ENCODE measurements at places on chromosomes 11 and 22.

GRCh38 chr11:58647866-58648265 is 25.4 kb downstream of the CNTF start:
- DNase-seq = no peak

DNA sequence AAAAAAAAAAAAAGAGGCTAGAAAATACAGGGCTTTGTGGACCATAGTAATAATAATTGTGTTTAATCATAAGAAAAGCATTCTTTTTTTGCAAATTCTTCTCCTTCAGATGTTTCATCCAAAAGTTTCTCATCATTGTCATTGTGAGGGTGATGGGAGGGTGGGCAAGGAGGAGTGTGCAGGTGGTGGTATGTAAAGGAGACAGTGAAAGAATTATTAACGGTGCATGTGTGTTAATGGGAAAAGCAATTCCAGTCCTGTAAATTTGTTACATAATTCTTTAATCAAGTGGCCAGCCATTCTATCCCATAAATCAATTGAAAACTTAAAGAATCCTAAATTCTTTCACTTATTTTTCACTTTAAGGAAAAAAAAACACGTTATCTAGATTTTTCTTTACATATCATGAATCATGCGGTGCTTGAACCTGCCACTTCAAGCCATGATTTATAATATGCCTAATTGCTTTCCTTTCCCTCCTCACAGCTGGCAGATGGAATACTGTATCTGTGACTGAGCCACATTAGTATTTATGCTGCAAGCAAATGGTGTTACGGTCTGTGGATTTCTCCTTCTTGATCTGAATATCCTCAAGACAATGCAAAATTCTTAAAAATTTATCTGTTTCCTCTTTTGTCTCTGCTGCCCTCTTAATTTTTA is 318.5 kb downstream of the JRKL start:
- no peak for DNase-seq

DNA sequence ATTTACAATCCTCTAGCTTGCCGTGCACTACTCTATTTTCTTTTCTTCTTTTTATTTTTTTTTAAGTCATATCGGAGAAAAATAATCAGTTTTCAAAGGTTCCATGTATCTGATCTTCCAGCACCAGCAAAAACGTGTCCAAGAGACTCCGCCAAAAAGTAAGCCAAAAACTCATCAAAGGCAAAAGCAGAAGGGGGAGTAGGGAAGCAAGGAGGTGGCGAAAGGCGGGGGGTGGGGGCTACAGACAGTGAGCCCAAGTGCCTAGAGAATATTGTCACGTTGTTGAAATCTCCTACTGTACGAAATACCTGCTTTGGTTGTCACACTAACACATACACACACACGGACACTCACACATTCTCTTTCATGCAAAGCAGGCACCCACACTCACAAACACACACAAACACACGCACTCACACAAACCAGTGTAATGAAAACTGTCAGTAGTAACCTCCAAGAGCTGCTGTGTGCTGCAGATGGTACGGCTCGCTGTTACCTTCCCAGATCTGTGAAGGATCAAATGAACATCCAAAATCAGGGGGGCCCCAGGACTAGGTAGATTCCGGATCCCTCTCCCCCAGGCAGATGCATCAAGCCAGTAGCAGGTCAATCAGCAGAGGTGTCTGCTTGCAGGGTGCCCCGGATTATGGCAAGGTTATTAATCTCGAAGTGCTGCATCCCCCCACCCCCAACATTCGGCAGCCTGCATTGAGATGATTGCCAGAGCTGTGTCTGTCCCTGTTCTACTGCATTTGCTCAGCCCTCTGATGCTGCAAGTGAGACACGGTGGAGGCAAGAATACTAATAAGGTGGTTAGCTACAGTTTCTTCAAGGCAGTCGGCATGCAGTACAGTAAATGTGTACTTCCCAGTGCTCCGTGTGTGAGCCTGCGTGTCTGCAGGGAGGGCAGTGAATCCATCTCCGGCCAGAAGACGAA is at the start of gene LRRC4C:
LRRC4C (minus strand) TSS at position 188 of the 937 bp plus-strand sequence.
- no peak for DNase-seq

DNA sequence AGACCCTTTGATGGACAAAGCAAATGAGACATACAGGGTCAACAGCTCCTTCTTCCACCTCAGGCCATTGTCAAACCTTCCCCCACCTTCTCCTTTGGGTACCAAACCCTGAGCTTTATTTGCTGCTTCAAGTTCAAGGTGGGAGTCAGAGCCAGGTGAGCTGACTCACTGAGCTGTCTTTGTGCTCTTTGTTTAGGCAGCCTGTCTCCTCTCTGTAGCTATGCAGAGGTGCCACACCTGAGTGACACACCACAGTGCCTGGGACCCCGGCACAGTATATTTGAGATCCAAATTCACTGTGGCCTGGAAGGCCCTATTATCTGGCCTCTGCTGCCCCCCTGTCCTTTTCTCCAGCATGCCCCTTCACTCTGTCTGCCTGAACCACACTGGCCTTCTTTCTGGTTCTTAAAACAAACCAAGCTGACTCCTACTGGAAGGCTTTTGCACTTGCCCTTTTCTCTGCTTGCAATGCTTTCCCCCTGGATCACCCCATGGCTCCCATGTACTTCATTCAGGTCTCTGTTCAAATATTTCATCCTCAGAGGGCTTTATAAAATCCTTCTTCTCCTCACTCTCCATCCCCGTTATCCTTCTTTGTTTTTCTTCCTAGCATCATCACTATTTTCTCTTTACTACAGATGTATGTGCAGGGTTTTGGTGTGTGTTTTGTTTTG is 16.1 kb downstream of the LMO2 start:
- no peak for DNase-seq

DNA sequence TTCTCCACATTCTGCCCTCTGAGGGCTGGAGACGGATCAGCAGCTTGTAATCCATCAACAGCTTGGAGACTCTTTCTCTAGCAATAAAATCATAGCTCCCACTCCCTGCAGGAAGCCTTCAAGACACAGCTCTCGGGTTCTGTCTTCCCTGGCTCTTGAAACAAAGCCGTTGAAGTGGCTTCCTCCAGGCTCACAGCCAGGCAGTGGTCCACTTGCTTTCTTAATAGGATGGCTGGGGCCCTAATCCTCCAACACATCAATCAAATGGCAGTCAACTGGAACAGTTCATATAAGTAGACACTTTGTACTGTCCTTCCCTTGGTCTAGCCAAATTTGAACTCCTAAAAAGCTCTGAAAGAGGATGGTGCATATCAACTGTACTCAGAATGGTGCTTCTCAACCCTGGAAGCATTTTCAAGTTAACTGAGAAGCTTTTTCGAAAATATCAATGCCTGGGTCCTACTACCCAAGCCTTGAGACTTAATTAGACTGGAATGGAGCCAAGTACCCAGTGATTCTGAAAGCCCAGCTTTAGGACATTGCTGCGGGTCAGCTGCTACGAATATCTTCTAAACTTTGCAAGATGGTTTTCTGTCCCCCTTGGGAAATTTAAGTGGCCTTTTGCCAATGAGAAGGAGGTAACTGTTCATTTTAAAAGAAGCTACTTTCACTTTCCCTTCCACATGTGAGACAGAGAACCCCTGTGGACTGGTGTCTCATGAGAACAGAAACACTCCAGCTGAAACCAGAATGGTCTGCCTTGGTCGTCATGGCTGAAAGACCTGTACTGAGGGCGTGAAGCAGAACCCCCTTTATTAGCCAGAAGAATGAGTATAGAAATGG is 74.7 kb downstream of the SC5D start:
- peak; percentile 41 for DNase-seq

DNA sequence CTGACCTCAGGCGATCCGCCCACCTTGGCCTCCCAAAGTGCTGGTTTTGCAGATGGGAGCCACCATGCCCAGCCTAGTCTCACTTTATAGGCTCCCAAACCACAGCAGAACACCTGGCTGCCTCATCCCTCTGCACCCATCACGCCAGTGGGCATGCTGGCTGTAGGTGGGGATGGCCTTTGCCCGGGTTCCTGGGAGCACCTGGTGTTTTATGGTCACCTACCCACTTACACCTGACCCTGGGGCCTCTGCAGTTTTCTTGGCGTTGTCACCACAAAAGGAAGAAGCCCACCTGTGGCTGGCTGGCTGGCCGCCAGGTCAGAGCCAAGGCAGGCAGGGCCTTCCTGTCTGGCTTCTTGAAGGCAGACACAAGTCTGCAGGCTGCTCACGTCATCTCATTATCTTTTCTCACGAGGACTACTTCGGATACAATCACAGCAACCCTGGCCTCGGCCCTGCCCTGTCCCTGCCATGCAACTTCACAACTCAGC is 8.2 kb downstream of the RRP7A start:
- DNase-seq = no peak

GRCh38 chr11:47271961-47272661 is 2.2 kb downstream of the MADD start:
- DNase-seq = no peak

DNA sequence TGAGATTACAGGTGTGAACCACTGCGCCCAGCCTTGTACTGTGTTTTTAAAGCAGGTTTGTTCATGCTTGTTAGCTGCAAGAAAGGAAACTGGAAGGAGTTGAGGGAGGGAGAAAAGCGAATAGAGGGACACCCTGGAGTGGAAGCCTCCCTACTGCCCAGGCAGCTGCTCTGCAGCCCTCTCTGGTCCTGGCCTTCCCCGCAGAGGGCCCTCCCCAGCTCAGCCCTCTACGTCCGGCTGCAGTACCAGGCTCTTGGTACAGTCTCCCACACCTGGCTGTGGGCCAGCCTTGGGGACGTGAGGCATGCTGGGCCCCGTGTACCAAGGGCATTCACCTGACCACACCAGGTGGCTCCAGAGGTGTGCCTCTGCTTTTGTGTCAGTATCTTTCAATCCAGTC is 70.8 kb downstream of the MED15 start:
- DNase-seq = no peak

DNA sequence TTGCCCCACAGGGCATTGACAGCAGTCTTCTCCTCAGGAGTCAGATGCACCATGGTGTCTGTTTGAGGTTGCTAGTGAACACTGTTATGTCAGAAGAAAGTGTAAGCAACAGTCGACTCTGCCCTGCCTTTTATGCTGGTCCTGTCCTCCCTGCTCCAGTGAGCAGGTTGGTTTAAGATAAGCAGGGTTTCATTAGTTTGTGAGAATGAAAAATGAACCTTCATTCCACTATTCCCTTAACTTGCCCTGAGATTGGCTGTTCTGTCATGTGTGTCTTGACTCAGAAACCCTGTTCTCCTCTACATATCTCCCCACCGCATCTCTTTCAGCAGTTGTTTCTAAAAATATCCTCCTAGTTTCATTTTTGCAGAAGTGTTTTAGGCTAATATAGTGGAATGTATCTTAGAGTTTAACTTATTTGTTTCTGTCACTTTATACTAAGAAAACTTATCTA is at the start of gene HBD:
HBD (minus strand) TSS at position 103 of the 454 bp plus-strand sequence; CDS start at position 53, 50 bp downstream.
- no peak for DNase-seq

DNA sequence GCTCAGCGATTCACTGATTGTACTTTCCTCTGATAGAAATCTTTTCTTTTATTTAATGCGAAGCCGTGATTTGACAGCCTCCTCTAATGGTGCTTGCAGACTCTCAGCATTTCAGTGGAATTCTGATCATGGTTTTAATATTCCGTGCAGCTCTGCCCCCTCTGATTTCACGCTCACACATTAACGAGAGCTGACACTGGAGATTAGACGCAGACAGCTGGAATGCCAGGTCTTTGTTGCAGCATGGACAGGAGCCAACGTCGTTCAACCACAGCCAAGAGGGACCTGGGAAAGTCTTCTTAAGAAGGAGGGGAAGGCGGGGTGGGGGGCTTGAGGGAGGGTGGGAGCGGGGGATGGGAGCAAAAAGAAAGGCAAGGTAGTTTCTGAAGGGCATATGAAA is 186.4 kb downstream of the BLID start:
- peak; percentile 28 for DNase-seq

DNA sequence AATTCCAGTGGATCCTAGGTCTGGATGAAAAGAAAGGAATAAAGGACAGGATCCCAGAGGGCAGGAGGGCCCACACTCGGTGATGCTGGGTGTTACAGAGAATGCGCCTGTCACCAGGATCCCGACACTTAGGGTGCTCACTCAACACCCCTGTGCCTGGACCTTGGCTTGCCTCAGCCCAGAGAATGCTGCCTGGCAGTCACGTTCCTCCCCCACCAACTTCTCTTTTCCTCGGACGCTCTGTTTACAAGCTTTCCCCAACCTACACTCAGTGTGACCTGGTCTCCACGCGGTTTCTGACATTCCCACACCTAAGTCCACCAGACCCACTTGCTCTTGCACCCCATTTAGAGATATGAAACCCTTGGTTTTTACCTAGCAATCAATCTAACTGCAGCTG is 38.0 kb upstream of the ETS1 start:
- DNase-seq = no peak

GRCh38 chr11:103825469-103825868 is 211.0 kb upstream of the DDI1 start:
- DNase-seq = no peak

GRCh38 chr11:126307706-126308105 is 3.8 kb downstream of the DCPS start:
- peak; percentile 69 for DNase-seq

DNA sequence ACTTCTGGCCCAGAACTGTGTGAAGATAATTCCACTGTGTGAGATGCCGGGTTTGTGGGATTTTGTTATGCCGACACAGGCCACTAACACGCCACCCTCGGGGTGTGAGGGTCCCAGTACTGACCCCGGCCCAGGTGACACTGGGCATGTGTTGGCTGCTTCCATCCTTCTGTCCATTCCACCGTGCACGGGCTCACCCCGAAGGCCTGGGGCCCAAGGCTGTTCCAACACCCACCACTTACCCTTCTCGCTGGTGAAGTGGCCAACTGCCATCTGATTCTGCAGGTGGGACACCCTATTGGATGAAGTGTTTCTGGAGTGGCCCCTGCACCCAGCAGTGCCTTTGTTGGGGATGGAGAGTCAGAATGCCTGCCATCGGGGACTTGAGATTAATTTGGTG is 1307.5 kb downstream of the BRD1 start:
- DNase-seq = no peak

- DNase-seq = no peak
Observed at GRCh38 chr11:14676068-14676467, 32.5 kb downstream of the PDE3B start.

GRCh38 chr11:19218786-19219460 is 17.1 kb upstream of the CSRP3 start:
- peak; percentile 33 for DNase-seq

- no peak for DNase-seq
Observed at GRCh38 chr22:19238900-19239299, 52.6 kb downstream of the CLTCL1 start.

- DNase-seq = no peak
Observed at GRCh38 chr11:73195191-73196007, 22.7 kb upstream of the P2RY2 start.

DNA sequence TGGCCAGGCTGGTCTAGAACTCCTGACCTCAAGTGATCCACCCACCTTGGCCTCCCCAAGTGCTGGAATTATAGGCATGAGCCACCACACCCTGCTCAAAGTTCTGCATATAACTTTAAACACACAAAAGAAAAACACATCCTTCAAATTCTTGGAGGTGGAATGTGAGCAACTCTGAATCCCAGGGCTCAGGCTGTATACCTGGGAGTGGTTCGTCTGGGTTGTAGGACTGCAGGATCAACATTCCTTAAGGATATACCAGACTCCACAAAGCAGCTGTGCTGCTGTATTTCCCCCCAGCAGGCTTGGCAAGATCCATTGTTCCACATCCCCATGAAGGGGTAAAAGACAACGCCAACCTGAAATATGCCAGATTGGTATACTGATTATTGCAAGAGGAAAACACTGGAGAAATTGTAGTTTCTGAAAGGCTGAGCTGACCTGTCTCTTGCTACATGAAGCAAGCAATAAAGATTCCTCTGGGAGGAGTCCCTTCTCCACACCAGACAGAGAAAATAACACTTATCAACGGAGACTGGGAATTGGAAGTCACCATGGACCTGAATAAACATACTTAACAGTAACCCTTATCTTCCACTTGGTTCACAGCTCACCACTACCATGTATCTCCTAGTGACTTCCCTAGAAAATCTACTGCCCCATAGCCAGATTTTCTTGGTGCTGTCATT is 12.2 kb upstream of the RPS3 start:
- no peak for DNase-seq

GRCh38 chr11:1196516-1197391 is 26.1 kb upstream of the MUC5B start:
- DNase-seq = no peak

Data from fibroblast of mammary gland (primary cell).